ENCODE measurements at places on chromosomes 12 and 14. TPM values are rescaled to one million over a fixed set of nuclear protein-coding genes. Genes with fewer than 3 reads are reported as not detected.

The EPYC gene
- total RNA-seq: not detected

The ITGB7 gene
- total RNA-seq: 0.42 TPM

The DPY19L2 gene
- total RNA-seq: 0.30 TPM

The MYRFL gene
- under 0.01 TPM for total RNA-seq

The STYK1 gene
- 1.6 TPM for total RNA-seq

The ACVR1B gene
- 11.1 TPM for total RNA-seq

The ATF7IP gene
- 31.7 TPM for total RNA-seq

The KCNC2 gene
- not detected for total RNA-seq

The GLI1 gene
- total RNA-seq: 0.74 TPM

The SLC5A8 gene
- total RNA-seq: not detected

The SAMD15 gene
- total RNA-seq: 0.88 TPM

The NEDD1 gene
- total RNA-seq: 45.9 TPM

The RD3L gene
- not detected for total RNA-seq

The SPTB gene
- total RNA-seq: 0.05 TPM

The WIF1 gene
- total RNA-seq: not detected

The KCNK10 gene
- total RNA-seq: not detected

The CCDC177 gene
- total RNA-seq: not detected

The MANSC4 gene
- 0.89 TPM for total RNA-seq

The SLC24A4 gene
- not detected for total RNA-seq

The PMEL gene
- not detected for total RNA-seq

The RPL10L gene
- total RNA-seq: not detected

The FKBP11 gene
- total RNA-seq: 32.1 TPM

The CIROP gene
- total RNA-seq: not detected

The PTPN6 gene
- not detected for total RNA-seq

The FOXN4 gene
- total RNA-seq: not detected

The FBLN5 gene
- 20.4 TPM for total RNA-seq

The KLRC1 gene
- not detected for total RNA-seq

The CDCA3 gene
- total RNA-seq: 2.1 TPM

The LAG3 gene
- not detected for total RNA-seq

The PLCZ1 gene
- total RNA-seq: not detected

The RXYLT1 gene
- total RNA-seq: 19.3 TPM

The POP5 gene
- total RNA-seq: 57.9 TPM

The DIO2 gene
- total RNA-seq: 0.09 TPM

The BMAL2 gene
- 49.0 TPM for total RNA-seq

The ABHD12B gene
- not detected for total RNA-seq

The VDR gene
- total RNA-seq: 8.5 TPM

The INSM2 gene
- not detected for total RNA-seq

The SERPINA3 gene
- total RNA-seq: 4.6 TPM

The GPR68 gene
- total RNA-seq: 10.1 TPM

The CRIP1 gene
- not detected for total RNA-seq

The PZP gene
- not detected for total RNA-seq

The PIWIL1 gene
- total RNA-seq: not detected

The PTPN21 gene
- total RNA-seq: 9.2 TPM

The NUP37 gene
- total RNA-seq: 72.2 TPM

The KLRK1 gene
- not detected for total RNA-seq

The POTEM gene
- total RNA-seq: not detected

The SERPINA9 gene
- total RNA-seq: not detected

The TAS2R8 gene
- not detected for total RNA-seq

The IFT81 gene
- total RNA-seq: 21.4 TPM

The DCN gene
- total RNA-seq: 96.5 TPM

The ART4 gene
- 6.5 TPM for total RNA-seq

The CACNB3 gene
- 9.2 TPM for total RNA-seq

The AHNAK2 gene
- total RNA-seq: 52.9 TPM

Measured in smooth muscle cell of the umbilical artery (primary cell).